ENCODE measurements at places on chromosomes 5 and 9.

DNA sequence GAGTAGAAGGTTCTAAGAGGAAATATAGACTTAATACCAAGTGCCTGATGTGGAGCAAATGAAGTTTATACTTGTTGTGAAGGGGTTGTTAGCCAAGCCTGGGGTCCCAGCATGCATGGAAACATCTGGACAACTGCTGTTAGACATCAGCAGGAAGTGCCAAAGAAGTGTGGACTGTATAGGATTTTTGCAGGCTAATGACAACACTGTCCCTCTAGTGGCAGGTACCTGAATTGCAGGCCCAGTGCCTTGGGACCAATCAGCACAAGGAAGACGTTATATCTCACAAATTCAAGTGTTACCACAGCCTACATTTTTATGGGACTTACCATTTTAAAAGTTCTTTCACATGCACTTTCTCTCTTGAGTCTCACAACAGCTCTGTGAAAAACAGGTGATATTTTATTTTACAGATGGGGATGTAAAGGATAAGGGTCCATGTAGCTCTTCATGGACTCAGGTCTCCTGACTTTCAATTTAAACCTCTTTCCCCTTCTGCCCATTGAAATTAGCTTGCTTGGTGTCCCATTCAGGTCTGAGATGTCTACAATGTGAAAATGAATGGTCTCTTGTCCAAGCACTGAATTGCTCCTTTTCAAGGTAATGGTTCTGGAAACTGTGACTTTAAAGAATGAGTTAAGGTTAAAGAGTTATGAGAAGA, 89.0 kb upstream of the MAP1B start:
- DNase-seq = no peak

DNA sequence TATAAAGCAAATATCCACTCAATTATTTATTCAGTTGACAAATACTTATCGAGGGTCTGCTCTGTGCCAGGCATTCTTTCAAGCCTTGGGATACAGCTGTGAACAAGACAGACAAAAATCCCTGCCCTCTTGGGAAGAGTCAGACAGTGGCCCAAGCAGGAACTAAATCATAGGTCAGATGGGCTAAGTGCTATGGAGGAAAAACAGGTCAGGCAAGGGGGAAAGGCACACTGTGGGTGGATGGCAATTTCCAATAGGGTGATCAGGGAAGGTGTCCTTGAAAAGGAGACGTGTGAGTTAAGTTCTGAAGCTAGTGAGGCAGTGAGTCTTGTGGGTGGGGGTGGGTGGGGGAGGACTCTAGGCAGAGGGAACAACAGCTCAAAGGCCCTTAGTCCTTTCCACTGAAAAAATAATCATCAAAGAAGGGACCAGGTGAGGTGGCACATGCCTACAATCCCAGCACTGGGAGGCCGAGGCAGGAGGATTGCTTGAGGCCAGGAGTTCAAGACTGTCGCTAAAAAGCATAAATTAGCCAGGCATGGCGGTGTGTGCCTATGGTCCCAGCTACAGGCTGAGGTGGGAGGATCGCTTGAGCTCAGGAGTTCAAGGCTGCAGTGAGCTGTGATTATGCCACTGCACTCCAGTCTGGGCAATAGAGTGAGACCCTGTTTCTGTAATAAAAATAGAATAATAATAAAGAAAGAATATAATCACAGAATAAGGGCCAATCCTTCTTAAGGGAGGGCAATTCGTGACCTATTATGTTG, 95.2 kb upstream of the CPEB4 start:
- no peak for DNase-seq

DNA sequence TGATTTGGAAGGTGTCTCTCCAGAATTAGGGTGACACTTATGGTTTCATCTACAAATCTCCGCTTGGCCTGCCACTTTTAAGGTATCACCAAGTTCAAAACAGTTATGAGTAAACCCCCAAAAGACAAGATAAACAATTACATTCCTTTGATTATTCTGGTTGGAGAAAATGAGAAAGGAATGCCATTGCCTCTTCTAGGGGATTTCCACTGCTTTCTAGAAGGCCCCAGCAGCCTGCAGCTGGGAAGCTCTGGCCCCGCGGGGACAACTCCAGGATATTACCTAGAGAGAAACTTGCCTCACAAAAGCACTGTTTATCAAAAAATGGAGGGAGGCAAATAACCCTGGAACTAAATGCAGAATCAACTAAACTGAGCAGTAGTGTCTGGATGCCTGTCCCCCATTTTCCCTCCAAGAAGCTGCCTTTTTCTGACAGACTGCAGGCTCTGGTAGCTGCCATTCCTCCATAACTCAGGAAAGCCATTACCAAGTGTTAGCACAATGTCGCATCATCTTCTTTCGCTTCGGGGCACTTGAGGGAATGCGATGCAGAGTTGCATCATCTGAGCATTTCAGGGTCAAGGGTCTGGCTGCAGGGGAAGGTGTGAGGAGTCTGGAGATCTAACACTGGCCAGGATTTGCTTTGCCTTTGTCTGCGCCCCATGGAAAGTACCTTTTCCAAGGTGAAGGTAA, 71.5 kb upstream of the PLPP6 start:
- DNase-seq = no peak

GRCh38 chr9:95105519-95106287, 211.8 kb downstream of the FANCC start:
- DNase-seq = no peak

DNA sequence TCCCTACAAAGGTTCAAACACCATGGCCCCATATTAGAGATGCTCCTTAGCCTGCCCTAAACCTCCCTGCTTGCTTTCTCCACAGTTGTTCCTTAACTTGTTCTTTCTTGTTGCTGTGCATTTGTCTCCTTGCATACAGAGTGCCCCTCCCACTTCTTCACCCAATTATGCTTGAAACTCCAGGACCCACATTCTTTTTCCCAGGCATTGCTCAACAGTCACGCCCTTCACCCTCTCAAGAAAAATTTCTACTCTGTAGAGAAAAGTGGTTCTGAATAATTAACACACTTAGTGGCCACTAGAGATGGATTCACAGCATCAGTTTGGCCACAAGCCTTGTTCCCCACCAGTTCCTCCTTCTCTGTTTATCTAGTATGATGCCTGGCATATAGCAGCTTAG, 57.7 kb downstream of the NREP start:
- DNase-seq = peak; percentile 75

GRCh38 chr9:133056533-133056932, 5.2 kb upstream of the CEL start:
- DNase-seq = no peak

- no peak for DNase-seq
Measured at GRCh38 chr5:109701252-109701651, 11.5 kb downstream of the MAN2A1 start.

DNA sequence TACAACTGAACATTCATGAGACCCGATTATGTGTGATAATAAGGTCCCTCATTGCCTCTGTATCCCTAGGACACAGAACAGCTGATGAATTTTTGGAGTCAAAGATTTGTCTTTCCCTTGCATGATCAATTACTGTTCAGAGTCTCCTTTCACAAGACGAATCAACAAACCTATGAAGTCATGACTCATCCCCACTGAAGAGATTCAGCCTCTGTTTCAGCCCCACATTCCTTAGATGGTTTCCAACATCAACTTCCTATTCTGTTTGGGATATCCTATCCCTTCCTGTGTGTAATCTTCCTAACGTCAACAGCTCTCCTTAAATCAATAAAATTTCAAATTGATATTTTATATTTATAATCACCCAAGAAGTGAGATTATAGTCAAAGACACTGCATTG, 199.0 kb downstream of the DNAH5 start:
- no peak for DNase-seq

- no peak for DNase-seq
Measured at GRCh38 chr5:126334760-126335159, 88.4 kb upstream of the GRAMD2B start.

- DNase-seq = no peak
Measured at GRCh38 chr5:158591301-158591863, 508.3 kb downstream of the EBF1 start.

GRCh38 chr9:35689542-35690293, at the start of gene TPM2:
TSS of gene TPM2 (minus strand) at chr9:35689925. CDS start at chr9:35689817, 108 bp downstream.
- no peak for DNase-seq

DNA sequence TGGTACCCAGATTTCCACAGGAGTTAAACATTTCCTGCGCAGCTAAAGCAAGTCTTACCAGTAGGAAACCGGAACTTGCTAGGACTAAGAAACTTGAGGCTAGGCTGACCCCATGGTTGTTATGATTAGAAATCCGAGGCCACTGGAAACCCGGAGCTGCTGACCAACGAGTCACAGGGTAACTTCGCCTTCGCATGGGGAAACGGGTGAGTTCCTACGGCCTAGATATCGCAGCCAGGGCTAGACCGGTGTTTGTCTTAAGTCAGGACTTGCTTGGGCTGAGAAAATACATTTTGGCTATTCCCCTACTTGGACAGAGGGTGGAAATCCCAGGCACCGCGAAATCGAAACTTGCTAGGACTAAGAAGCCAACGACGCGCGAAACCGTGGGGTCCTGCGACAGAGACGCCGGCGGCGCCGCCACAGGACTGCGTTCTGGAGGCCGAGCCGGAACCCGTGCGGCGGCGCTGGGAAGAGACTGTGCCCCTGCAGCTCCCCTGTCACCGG, 1.6 kb upstream of the ANXA2R start:
- DNase-seq = no peak

DNA sequence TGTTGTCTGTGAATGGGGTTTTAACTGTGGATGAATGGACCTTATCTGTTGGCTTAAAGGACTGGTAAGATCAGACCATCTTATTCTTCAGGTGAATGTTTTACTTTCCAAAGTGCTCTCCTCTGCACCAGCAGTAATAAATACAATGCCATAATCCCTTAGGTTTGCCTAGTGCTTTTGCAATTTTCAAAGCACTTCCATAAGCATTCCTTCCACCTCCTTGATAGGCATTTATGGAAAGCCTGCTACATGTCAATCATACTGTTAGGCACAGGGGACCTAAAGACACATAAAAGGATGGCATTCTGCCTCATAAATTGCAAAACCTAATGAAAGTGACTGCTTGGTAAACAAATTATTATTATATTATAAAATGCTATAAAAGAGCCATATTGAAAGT, 21.4 kb downstream of the IL7R start:
- DNase-seq = no peak

- no peak for DNase-seq
Measured at GRCh38 chr5:14172149-14172795, 29.1 kb downstream of the TRIO start.

DNA sequence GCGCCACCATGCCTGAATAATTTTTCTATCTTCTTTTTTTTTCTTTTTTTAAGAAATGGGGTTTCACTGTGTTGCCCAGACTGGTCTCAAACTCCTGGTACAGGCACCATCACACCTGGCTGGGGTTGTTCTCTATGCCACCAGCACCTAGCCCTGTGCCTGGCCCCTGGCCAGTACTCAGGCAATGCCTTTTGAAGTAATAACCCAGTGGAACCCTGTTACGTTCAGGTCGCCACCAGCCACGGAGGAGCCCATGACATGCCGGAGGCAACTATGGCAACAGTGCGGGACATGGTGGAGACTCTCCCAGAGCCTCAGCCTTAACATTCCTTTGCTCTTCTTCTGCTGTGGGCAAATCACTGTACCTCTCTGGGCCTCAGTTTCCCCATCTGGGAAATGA, 14.1 kb downstream of the COL15A1 start:
- no peak for DNase-seq

GRCh38 chr5:112238473-112238872, 180.6 kb downstream of the EPB41L4A start:
- no peak for DNase-seq

DNA sequence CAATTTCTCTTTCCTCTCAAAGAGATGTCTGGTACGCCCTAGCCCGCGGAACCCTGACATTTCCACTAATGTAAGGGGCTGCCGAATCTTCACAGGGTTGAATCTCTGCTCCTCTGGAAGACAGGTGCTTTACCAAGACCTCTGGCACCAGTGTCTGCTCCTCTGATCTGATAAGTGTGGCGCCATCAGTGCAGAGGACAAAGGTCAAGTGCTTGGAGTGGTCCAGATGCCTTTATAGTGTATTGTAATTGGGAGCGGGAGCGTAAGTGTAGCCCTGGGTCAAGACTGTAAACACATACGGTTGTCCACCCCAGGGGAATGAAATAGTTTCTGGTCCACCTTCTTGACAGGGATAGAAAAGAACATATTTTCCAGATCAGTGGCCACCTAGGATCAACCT, 17.7 kb downstream of the ADAMTSL2 start:
- DNase-seq = no peak

DNA sequence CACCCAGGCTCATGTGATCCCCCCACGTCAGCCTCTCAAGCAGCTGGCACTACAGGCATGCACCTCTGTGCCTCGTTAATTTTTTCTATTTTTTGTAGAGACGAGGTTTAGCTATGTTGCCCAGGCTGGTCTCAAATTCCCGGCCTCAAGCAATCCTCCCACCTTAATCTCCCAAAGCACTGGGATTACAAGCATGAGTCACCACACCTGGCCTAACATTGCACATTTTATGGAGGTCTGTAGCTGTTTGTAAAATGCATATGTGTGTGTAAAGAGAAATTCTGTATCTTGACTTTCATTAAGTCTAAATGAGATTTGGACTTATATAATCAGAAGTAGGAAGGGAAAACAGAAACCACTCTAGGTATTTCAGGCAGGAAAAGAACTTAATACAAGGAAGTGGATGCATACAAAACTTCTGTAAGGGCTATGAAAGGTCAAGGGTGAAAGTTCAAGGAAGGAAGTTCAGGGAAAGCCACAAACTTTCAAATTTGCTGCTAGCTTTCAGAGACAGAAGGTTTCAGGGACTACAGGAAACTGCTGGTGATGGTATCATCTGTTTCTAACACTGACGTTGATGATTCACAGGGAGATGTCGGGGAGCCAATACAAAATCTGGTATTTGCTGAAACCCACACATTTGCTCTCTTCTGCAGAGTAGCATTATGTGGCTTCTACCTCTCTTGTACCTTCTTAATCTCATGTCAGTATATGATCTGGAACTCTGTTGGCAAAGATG, 209.4 kb downstream of the PIK3R1 start:
- DNase-seq = no peak

GRCh38 chr5:179788193-179788854, 5.5 kb upstream of the LTC4S start:
- DNase-seq = no peak

Data from DMS79 (cell line).